ENCODE measurements at places on chromosomes 5 and 9.
A peak's percentile ranks its signal among the peaks of the same experiment; 100 is the strongest.

DNA sequence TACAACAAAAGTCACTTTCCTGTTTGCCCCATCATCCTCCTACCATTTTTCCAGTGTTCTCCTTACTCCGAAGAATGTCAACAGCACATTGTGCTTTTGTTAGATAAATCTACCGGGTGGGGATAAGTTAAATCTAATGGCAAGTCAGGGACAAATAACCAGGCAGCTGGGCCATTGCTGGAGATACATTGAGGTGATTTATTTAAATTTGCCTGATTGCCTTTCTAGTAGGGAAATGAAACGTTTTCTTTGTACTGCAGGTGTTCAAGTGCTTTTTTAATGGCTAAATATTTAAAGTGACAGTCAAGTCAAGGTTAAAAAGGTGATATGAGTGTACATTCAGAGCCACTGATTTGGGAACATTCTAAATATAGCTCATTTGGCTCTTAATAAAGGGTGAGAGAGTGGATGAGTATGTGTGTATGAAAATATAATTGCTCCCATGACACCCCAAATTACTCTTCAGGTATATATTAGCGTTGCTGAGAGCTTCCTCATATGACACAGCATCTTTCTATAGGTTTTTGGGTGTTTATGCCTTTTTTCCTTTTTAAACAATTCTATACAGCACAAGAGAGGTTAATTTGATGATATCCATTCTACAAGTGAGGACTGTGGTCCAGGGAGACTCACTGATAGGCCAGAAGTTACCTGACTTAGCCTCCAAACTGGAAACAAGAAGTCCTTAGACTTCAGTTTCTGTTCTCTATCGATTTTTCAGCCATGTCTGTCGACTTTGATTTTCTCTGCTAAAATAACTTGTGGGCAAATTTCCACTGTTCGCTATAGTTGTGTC is 51.9 kb downstream of the DMRT2 start:
- no peak for DNase-seq

GRCh38 chr9:135864447-135865049 is 42.8 kb downstream of the CAMSAP1 start:
- peak; percentile 15 for DNase-seq

GRCh38 chr9:88898039-88898720 is 93.1 kb upstream of the S1PR3 start:
- no peak for DNase-seq

DNA sequence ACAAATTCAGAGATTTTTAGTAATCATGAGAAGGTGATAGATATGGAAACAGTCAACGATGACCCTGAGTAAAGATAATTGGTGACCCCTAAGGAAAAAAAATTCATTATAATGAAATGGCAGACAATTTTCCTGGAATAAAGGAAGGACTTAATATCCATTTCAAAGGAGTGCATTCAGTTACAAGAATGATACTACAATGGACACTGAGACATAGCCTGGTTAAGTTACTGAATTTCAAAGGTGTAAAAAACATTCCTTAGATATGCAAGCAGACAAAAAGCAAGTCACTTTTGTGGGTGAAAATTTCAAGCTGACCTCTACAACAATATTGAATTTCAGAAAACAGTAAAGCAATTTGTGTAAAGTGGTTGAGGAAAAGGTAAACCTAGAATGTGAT is 1012.5 kb upstream of the SEMA6A start:
- no peak for DNase-seq

DNA sequence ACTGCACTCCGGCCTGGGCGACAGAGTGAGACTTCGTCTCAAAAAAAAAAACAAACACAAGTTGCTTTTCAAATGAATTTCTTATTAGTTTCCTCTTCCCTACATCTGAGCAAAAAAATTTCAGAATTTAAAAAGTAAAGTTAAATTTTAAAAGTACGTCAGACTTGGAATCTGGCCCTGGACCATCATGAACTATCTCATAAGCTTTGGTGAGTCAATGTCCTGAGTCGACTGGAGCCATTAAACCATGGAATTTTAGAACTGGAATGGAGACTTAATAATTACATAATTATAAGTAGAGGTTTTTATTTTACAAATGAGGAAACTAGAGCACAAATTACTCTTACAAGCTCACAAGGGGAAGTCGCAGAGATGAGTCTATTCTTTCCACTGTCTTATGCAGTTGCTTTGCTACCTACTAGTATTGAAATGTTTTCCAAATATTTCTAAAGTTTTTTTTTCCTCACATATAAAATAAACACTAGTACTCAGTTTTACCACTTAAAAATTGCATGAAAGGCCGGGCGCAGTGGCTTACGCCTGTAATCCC is 98.0 kb upstream of the ZNF608 start:
- DNase-seq, result no peak

DNA sequence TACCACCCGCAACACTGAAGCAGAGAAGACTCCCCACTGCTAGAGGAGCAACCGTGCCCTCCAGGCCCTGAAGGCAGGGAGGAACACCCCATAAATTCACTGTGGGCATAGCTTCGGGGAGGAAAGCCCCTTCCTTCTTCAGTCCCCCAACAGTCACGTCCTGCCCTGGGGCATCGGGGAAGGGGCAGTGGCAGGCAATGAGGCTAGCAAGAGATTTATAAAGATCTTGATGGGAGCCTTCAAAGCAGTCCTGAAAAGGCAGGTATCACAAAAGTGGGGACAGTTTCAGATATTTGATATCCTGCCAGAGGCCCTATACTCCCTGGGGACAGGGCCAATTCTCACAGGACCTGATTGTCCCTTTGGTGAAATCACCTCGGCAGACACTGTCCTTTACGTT is 16.9 kb upstream of the TRIM14 start:
- DNase-seq, result no peak

GRCh38 chr9:105216440-105217178 is 27.8 kb upstream of the SLC44A1 start:
- no peak for DNase-seq

DNA sequence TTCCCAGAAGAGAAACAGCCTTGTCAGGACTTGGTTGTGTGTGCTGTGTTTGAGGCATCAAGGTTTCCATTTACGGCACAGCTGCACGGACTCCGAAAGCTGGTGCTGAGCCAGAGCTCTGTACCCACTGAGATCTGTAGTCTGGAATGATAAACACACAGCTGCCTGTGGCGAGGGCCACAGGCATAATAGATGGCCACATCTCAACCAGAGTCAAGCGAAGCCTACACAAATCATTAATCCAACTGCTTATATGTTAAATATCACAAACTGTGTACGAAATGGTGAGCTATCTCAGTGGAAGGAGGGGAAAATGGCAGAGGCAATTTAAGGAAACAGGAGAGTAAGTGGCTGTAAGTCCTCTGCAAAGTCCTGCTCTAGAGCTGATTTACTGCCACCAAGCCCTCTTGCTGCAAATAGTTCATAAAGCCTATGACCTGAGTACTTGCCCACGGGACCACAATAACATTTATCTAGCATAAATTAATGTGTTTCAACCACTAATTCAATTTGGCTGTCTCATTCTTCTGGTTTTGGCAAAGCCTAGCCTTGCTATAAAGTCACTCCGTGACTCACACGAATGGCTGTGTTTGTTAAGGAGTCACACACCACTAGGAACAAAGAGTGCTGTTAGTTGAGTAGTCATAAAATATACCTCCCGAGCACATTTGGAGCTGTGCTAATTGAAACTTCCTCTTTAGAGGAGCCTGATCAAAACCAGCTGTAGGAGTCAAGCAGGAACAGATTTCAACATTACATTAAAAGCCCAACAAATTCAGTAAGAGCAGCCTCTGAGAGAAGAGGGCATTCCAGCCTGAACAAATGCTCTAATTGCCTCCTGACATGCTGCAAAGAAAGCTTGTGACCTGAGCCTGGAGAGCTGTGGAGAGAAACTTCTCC is 738.6 kb upstream of the ZNF608 start:
- DNase-seq, result peak; percentile 94

DNA sequence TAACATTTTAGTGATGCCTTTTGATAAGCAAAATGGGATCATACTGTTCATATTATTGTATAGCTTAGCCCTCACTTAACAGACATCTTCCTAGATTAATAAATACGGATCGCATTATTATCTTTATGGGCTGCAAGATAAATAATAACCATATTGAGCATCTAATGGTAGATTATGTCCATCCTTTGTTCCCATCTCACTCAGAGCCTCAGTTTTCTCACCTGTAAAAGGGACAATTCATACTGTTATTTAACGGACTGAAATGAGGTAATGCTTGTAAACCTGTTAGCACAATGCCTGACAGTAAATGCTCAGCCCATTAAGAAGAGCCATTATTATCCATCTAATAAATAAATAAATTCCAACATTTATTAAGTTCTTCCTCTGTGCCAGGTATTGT is 3.0 kb upstream of the RPL26L1 start:
- DNase-seq, result no peak

GRCh38 chr9:123407217-123407851 is 51.3 kb downstream of the CRB2 start:
- peak; percentile 41 for DNase-seq

- DNase-seq, result no peak
These were observed 118.2 kb downstream of the FRMD3 start for GRCh38 chr9:83419961-83420360.

DNA sequence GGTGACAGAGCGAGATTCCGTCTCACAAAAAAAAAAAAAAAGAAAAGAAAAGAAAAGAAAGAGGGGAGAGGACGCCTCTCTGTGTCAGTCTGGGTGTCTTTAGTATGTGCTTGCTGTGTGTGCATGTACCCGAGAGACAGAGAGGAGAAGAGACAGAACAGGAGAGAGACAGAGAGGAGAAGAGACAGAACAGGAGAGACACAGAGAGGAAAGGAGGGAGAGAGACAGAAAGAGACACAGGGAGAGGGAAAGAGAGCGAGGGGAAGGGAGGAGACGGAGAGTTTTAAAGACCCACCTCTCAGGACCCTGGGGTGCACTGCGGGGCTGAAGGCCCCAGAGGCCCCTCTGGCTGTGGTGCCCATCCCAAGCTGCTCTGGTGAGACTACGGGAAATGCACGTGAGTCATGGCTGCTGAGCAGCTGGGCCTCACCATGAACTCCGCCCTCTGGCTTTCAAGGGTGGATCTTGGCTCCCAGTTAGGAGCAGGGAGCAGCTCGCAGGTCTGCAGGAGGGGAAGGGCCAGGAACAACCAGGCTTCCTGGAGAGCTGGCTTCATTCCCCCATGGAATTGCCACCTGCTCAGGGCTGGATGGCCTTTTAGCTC is 7.9 kb downstream of the SLC6A3 start:
- DNase-seq, result peak; percentile 27

- no peak for DNase-seq
These were observed 41.9 kb upstream of the SAP30L start for GRCh38 chr5:154403776-154404387.

DNA sequence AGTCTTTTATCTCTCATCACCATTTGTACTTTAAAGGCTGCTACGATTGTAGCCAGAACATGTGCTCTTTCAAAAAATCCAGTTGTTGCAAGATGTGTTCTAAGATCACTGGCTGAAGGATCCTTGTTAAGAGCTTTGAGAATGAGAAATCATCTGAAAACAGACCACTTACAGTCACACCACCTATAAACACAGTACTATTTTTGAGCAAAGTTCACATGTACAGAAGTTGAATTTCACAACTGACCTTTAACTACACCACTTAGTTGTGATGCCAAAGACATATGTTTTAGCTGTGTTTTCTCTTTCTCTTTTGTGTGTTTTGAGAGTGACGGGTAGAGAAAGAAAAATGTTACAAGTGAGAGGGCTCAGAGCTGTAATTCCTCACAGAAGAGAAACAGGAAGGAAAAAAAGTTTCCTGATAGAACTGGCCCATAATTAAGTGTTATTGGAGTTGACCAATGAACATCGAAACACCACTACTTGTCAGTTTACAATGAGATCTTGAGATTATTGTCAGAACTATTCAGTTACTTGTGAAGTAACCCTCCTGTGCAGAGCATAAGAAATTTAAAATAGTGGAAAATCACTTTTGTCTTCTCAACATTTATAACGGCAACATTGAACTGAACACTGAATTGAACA is 245.4 kb downstream of the MLLT3 start:
- no peak for DNase-seq

GRCh38 chr9:75369989-75370388 is 281.7 kb downstream of the OSTF1 start:
- DNase-seq, result no peak

GRCh38 chr9:132946631-132947295 is 2.3 kb upstream of the TSC1 start:
- no peak for DNase-seq

GRCh38 chr5:149811453-149811852 is 81.3 kb downstream of the PPARGC1B start:
- DNase-seq, result no peak
